NCI-H2107 (cell line): ENCODE measurements at places on chromosomes 13 and 19.

DNA sequence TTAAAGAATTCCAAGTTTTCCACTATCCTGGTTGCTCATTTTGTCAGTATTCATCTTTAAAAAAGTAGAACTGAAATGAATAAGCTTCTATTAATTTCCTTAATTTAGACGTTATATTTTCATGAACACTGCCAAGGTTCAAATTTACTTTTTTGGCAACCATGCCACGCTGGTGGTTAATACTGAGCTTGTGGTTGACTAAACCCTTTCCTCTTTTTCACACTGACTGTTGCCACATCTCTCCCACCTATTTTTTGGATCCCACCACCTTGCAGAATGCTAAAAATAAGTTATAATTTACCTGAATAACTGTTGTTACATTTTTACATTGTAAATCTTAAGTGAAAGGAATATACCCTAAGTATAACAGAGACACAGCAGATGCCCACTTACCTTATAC, 45.0 kb downstream of the FLT3 start:
- no peak for DNase-seq

- DNase-seq, result no peak
These were observed 35.0 kb downstream of the KEAP1 start for GRCh38 chr19:10468133-10468532.

DNA sequence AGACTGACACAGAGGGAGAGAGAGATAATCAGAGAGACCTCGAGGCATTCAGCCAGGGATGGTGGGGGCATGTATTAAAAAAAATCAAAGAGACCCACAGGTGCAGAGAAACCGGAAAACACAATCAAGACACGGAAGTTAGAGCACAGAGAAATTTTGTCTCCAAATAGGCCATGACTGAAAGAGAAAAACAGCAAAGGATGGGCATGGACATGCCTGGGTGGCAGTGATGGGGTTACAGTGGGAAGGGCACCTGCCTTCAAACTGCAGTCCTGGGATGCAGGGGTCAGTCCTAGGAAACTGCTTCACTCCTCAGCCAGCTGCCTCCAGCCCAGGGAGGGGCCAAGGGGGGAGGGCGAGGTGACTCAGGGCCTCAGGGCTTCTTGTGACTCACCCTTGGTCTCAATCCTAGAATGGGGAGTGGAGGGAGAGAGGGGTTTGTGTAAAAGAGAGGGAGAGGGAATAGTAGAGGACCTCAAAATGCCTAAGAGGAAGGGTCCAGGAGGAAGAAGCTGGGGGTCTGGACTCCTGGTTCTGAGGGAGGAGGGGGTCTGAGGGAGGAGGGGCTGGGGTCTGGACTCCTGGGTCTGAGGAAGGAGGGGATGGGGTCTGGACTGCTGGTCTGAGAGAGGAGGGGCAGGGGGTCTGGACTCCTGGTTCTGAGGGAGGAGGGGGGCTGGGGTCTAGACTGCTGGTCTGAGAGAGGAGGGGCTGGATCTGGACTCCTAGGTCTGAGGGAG, 3.6 kb upstream of the KCNN4 start:
- no peak for DNase-seq

DNA sequence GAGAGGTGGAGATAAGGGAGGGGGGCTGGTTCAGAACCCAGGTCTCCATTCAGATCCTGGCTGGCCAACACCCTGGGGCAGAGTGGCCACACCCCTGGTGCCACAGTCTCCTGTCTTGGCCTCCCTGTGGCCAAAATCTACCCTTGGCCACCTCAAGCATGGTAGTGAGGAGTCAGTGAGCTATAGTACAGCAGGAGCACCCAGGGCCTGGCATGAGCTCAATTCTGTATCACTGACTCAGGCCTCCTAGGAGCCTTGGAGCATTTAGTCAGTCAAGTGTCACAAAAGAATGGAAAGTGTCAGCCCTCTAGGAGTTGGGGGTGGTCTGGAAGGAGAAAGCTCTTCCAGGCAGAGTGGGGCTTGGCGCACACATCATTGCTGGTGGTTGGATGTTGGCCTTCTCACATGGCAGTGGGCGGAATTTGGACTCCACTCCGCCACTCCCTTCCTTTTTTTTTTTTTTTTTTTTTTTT, 6.6 kb upstream of the CD79A start:
- DNase-seq, result no peak

DNA sequence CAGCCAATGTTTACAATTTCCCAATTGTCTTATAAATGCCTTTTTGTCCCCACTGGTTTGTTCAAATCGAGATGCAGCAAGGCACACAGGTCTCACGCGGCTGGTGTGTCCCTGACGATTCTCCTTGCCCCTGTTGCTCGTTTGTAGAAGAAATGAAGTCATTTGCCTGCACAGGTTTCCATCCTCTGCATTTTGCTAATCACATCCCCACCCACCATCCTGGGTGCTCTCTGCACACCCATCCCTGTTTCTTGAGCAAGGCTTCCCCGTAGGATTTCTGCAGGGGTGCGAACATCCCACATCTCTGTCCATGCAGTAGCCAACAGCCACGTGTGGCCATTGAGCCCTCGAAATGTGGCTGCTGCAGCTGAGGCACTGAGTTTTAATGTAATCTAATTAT, 59.8 kb upstream of the SOX1 start:
- DNase-seq, result no peak

DNA sequence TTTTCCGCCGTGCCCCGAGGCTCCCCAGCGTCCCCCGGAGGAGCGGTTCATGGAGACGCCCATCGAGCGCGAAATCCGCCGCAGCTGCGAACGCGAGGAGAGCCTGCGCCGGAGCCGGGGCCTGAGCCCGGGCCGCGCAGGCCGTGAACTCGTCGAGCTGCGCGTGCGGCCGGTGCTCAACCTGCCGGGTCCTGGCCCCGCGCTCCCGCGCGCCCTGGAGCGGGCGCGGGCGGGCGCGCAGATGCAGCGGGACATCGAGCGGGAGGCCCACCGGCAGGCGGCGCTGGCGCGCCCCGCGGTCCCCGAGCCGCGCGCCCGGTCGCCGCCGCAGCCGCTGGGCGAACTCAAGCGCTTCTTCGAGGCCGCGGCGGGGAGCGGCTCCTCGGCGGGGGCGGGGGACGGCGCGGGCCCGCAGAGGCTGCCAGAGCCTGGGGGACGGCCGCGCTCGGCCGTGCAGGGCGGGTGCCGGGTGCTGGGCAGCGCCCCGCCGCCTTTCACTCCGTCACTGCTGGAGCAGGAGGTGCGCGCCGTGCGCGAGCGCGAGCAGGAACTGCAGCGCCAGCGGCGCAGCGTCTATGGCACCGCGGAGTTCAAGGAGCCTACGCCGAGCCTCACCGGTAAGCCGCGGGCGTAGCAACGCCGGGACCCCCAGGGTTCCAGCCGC, 807 bp downstream of the MISP3 start:
- no peak for DNase-seq

- DNase-seq, result no peak
These were observed 77.6 kb upstream of the FAM216B start for GRCh38 chr13:42703740-42704139.

- no peak for DNase-seq
These were observed 6.8 kb upstream of the ERCC5 start for GRCh38 chr13:102838982-102839381.

DNA sequence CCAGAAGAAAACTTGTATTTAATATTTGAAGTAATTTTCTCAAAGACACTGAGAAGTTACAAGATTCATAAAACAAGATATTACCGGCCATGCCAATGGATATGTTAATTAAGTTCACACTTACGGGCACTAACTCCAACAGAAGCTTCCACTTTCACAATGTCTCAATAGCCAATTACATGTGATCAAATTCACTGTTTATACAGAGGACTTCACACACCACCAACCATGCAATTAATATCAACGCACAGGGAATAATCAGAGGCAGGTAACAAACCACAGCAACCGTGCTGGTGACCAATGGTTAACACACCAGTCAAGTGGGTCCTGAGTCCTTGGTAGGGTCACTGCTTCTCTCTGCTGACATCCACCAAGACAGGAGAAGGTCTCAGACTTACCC, 5.9 kb upstream of the ACOD1 start:
- DNase-seq, result no peak

DNA sequence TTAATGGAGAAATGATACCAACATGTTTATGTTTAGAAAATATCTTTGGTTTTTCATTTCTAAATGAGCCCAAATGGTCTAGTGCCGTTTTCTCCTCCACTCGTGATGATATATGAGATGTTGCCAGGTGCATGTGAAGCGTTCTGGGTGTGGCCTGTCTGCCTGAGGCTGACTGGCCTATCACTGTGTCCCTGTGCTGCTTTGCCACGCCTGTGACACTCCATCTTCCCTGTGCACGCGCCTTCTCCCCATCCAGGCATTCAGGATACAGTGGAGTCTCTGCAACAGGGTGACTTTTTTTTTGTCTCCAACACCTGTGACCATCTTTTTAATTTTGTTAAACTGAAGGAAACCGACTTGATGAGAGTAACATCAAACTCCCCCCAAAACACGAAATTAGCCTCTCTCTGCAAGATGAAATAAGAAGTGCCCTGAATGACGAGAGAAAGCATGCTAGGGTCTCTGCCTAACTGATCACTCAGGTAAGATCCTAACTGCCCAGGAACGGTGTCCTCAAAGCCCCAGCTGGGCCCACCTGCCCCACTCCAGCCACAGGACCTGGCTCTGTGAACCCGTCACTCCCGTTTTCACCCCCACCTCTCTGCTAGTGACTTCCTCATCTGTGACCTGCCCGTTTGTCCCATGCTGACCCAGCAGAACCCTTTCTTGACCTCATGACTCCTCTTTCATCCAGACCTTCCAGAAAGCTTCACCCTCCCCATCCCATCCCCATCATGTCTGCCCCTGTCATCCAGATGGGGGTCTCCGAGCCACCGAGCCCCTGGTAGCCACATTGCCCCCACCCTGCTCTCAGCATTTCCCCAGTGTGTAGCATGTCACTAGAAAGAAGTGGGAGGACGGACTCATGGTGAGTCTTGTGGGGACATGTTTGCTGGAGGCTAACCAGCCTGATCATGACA, 33.2 kb upstream of the TFDP1 start:
- no peak for DNase-seq

DNA sequence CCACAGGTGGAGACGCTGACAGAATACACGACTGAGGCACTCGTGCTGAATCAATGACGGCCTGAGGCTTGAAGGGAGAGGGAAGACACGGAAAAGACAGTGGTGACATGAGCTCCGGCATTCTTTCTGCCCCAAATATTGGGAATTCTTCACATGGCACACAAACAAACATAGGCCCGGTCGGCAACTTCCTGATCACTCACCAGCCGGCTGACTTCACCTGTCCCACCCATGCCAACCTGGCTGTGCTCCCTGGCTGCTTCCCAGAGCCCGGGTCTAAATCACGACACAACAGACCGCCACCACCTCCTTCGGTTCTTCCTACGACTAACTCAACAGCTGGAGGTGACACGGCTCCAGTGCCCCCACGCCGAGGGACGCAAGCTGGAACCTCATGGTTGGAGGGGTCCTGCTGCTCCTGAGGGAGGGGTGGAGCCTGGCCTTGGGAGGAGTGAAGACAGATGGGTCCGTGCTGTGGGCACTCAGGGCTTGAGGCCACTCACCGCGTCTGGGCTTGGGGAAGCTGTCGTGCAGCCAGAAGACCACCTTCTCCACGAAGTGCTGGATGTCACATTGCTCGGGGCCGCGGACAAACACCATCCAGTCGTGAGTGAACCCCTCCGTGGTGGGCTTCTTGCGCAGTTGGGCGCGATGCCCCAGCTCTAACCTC, 9.6 kb downstream of the MLLT1 start:
- DNase-seq, result no peak

GRCh38 chr19:14089662-14090508, 666 bp downstream of the SAMD1 start:
- DNase-seq, result no peak

DNA sequence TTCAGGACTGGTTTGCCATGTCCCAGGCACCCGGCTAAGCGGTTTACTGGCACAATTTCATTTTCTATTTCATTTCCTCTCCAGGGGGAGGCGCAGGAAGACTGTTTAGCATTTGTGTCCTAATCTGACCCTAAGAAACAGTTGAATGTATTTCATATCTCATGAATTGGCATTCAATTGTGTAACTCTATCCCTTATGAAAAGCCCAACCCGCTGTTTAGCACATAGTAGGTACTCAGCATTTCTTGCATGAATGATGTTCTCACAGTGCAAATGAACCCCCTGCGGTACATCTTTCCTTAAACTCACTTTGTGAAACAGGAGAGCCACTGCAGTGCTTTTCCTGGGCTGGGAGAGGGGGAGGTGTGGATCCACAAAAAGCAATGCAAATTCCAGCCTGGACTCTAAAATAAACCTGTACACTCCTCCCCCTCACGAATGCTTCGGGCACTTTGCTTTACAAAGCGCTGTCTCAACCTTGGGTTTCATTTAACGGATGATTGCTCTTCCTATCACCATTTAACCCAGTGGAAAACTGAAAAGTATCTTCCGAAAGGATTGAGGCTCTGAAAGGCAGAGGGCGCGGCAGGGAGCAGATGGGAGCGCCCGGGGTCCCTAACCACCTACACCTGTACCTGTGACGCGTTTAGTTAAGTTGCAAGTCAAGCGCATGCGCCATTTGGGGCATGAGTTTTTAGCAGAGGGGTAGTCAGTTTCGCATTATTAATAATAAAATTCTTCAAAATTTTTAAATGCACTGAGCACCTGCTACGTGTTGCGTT, 1.2 kb upstream of the EEF2 start:
- DNase-seq, result peak; percentile 86
